ENCODE measurements at places on chromosomes 11 and 22. TPM values are rescaled to one million over a fixed set of nuclear protein-coding genes. Genes with fewer than 3 reads are reported as not detected.

The ARHGAP20 gene
- total RNA-seq, result not detected

The FXYD6 gene
- total RNA-seq, result not detected

The TRIM51 gene
- not detected for total RNA-seq

The FGF3 gene
- not detected for total RNA-seq

The CCDC81 gene
- 0.64 TPM for total RNA-seq

- no peak for DNase-seq
Measured at GRCh38 chr11:58647866-58648265, 25.4 kb downstream of the CNTF start.

- peak; percentile 62 for DNase-seq
Measured at GRCh38 chr22:39932918-39933649, 27.1 kb upstream of the TMA7B start.

GRCh38 chr11:110773442-110773841 lies 61.2 kb upstream of the ARHGAP20 start:
- no peak for DNase-seq

GRCh38 chr22:33919391-33920196 lies 682 bp downstream of the LARGE1 start:
- DNase-seq, result no peak

DNA sequence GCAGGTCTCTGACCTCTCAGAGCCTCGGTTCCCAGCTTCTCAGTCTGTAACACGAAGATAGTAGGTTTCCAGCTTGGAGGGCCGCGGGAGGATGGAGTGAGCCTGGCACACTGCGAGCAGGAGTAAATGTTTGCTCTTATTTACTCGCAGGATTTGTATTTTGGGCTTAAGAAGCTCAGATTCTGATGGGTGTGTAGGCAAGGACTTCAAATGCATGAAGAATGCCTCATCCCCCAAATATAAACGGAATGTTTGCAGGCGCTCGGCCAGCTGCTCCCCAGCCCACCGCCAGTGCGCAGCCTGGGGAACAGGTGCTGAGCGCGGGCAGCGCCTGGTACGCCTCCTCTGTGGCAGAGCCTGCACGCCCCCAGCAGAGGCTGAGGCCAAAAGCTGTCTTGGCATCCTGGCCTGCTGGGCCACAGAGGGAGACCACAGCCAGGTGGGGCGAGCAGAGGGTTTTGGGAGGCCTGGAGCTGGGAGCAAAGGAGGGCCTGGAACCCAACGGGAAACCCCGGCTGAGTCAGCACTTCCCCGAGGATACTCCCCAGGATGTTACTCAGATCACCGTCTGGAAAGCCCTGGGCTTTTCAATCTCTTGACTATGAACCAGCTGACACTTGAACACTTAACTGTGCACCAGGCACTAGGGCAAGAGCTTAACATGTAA lies 9.4 kb downstream of the EHD1 start:
- DNase-seq, result no peak

DNA sequence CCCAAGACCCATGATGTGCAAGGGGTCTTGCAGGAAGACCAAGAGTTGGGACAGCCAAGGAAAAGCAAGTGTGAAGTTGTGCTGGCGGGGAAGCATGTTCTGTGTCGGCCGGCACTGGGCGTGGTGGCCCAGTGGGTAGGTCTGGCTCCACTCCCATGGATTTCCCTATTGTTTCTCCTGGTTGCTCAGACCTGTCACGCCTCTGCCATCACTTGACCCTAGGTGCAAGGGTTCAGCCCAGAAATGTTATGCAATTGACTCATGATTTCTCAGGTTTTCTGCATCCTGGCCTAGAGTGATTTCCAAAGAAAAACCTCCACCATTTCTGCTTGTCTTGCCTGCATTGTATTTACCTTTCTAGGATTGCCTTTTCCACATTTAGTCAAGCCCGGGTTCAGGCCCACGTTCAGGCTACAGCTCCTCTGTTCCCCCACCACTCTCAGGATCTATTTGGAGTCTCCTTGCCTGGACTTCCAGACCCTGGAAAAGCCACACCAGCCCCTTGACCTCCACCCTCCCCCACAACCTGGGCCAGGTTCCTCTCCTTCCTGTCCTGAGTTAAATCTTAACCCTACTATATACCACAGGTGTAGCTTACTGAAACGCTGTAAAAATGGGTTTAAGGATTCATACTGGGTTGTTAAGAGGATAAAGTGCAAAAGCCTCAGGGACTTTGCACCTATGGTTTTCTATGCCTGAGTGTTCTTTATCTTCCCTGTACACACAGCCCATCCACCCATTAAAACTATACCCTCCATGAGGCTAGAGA lies 17.5 kb upstream of the FOLR1 start:
- no peak for DNase-seq

DNA sequence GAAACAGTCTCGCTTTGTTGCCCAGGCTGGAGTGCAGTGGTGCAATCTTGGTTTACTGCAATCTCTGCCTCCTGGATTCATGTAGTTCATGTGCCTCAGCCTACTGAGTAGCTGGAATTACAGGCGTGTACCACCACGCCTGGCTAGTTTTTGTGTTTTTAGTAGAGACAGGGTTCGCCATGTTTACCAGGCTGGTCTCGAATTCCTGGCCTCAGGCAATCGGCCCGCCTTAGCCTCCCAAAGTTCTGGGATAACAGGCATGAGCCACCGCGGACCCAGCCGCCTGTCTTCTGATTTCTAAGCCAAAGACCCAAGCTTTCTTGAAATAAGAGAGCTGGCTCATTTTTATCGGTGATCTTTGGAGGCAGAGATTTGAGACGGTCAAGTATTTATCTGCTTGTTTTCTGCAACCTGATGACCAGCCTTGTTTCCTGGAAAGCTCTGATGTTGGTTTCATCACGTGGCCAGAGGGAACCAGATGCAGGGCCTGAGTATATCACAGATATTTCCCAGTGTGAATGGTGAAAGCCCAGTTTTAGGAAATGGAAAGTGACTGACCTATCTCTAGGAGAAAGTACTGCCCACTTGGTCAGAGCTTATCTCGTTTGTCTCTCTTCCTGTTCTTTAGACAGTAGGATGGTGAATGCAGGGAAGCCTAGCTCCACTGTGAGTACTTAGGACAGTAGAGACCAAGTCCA lies 5.7 kb upstream of the SIDT2 start:
- DNase-seq, result no peak

DNA sequence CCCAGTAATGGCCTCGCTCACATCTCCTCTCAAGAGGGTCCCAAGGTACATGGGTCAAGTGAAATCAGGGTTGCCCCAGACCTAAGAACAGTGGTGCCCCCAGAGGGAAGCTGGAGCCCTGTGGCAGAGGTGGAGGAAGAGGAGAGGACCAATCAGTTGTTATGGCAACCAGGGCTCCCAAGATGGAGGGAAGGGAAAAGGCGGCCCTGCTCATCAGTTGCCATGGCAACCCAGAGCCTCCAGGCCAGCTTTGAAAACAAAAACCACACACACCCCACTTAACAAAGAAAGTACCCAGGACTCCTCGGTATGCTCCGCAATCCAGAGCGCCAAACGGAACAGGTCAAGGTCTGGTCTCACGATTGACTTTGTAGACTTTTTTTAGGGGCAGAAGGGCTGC lies 53.5 kb upstream of the SLC35C1 start:
- DNase-seq, result no peak
